ENCODE measurements at places on chromosomes 12 and 14. TPM values are rescaled to one million over a fixed set of nuclear protein-coding genes. Genes with fewer than 3 reads are reported as not detected.

Gene LHX5
- not detected for total RNA-seq

GRCh38 chr14:32258336-32258993, 55.4 kb upstream of the RNU6-8 start:
- DNase-seq, result no peak
- H3K4me1 ChIP-seq, result no peaks in the 10 kb centered on the region
- no peaks in the 10 kb centered on the region for H3K27me3 ChIP-seq
- H3K27ac ChIP-seq, result no peak overlapping the region
- H3K36me3 ChIP-seq, result no peaks in the 10 kb centered on the region
- no peak overlapping the region for H3K4me3 ChIP-seq

GRCh38 chr14:86003998-86004397, 474.1 kb downstream of the FLRT2 start:
- no peak overlapping the region for H3K27ac ChIP-seq
- H3K4me1 ChIP-seq, result no peaks in the 10 kb centered on the region
- H3K4me3 ChIP-seq, result no peak overlapping the region

DNA sequence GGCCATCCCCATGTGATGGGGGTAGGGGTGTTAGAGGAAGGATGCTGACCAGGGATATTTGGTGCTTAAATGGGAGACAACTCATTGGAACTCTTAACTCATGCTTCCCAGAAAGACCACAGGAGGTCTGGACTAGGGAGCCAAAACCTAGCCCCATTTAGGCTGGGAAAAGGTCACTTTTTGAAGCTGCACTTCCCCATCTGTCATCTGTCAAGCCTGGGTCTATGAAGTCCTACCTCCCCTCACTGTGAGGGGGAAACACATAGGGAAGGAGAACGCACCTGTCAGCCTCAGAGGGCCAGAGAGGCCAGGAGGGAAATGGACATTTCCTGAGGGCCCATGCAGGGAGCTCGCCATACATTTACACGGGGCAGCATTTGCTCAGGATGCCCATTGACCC, 321.0 kb downstream of the BCL11B start:
- no peaks in the 10 kb centered on the region for H3K36me3 ChIP-seq
- no peaks in the 10 kb centered on the region for H3K4me1 ChIP-seq
- no peak for DNase-seq
- no peak overlapping the region for H3K27ac ChIP-seq
- no peaks in the 10 kb centered on the region for H3K27me3 ChIP-seq

DNA sequence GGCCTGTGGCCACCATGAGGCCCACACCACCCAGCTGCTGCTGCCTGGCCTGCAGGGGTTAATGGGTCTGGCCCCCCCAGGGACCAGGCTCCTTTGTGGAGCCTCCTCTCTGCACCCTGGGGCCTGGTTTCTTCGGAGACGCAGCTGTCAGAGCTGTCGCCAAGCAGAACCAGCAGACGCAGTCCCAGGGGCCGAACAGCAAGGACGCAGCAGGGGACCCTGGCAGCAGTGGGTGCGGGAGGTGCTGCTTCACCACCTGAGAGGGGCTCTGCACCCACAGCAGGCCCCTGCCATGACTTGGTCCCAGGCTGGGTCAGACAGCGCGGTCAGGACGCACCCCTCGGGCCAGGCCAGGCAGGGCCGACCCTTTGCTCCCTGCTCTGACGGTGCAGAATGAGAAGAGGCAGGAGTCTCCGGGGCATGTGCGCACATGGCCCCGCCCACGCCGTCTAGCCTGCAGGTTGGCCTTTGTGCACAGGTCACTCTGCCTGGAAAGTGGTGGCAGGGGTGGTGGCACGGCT, 30.5 kb downstream of the JAG2 start:
- DNase-seq, result no peak
- no peaks in the 10 kb centered on the region for H3K27me3 ChIP-seq
- H3K36me3 ChIP-seq, result no peaks in the 10 kb centered on the region
- no peaks in the 10 kb centered on the region for H3K4me1 ChIP-seq
- H3K27ac ChIP-seq, result no peak overlapping the region

DNA sequence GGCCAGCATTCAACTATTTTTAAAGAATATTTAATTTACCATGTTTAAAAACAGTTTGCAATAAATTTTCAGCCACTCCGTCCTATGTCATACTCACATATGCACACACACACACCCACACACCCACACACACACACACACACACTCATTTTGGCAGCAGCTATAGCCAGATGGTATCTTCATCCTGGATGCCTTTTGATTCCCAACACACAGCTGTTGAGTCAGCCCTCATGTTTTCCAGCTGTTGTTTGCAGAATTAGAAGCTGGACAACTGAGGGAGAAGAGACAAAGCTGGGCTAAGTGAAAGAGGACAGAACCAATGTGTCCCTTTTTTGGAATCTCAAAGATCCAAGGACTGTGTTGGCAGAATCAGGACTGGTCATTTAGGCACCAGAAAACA, 80.0 kb upstream of the EGLN3 start:
- H3K4me3 ChIP-seq, result no peak overlapping the region
- H3K27ac ChIP-seq, result no peak overlapping the region
- no peaks in the 10 kb centered on the region for H3K27me3 ChIP-seq
- no peak for DNase-seq
